ENCODE measurements at places on chromosomes 1 and 21.

- DNase-seq = no peak
These were observed 432.7 kb upstream of the VAMP3 start for GRCh38 chr1:7338439-7338838.

GRCh38 chr1:243543501-243543900 is 287.7 kb downstream of the SDCCAG8 start:
- no peak for DNase-seq

DNA sequence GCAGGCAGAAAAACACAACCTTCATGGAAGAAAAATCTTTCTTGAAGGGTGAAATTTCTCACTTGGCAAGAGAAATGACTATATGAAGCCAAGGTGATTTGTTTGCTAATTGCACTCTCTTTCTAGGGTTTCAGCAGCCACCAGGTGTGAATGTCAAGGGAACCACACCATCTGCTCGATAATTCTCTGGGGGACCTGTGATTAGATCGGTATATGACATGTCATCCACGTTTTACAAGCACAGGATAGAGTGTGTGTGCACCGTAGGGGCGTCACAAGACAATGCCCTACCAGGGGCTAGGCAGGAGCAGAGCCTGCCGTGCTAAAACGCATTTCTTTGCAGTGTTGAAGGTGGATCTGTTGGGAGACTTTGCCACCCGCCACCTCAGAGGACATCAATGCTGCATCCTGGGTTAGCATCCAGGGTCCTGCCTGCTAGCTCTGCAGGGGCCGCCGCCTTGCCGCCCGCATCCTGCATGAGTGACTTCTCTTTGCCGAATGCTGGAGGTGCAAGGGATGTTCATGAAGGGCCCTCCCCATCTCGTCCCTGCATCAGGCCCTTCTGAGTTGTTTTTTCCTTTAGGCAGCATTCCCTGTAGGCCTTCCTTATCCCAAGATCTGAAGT is 37.8 kb upstream of the CCSAP start:
- DNase-seq = no peak

- no peak for DNase-seq
These were observed 123.8 kb upstream of the PRDX6 start for GRCh38 chr1:173353350-173353749.

- DNase-seq = no peak
These were observed 109.8 kb downstream of the PBX1 start for GRCh38 chr1:164668491-164669400.

All from stimulated activated CD4-positive, alpha-beta T cell treated with anti-CD3 and anti-CD28 coated beads, Interleukin-4, amount 100 ng/mL, for 48 hours (primary cell).